ENCODE measurements at places on chromosomes 3 and 15. TPM values are rescaled to one million over a fixed set of nuclear protein-coding genes. Genes with fewer than 3 reads are reported as not detected.

DNA sequence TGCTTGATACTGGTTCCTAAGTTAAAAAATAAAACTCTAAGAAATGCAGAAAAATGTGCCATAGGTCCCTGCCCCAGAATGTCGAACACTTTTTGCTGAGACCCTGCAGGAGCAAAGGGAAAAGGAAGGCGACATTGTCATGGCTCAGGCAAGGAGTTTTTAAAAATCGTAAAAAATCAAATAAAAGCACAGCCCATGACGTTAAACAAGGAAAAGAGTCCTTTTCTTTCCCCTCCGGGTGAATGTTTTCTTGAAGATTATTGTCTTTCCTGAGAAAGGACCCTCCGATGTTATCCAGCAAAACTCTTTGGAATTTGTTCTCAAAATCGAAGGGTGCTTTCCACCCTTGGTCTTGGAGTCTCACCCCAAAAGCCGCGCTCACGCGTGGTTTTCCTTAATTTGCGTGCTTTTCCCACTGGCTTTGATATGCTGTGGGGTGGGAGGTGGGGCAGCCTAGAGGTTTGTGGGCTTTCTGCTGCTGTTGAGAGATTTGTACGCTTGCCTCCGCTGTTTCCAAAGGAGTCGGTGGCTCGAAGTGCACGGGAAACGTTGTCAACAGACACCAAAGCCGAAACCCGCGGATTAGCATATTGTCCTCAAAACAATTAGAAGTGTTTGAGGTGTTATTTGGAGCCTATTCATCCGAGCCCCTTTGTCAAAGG, 2.9 kb downstream of the SOX14 start:
- no peak for DNase-seq

DNA sequence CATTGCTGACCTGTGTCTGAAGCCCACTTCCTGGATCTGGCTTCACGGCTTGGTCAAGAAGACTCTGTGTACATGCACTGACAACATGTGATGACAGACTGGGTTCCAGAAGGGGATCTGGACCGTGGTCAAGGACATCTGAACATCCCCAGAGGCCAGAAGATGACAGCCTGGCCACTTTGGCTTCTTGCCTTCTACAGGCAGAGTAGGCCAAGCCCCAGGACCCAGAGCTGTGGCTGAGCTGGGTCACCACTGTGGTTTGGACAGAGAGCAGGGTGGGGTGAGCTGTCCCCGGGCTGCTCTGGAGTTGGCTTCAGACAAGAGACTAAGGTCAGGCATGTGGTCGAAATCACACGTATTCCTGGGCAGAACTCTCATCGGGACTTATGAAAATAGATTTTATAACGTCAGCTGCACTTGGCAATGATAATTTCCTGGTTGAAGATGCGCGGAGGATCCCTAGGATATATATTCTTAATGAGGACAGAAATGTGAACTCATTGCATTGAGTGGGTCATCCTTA, 114.1 kb upstream of the FRMD4B start:
- no peak for DNase-seq

GRCh38 chr3:131401978-131402377, 20.4 kb downstream of the NUDT16 start:
- DNase-seq: no peak

DNA sequence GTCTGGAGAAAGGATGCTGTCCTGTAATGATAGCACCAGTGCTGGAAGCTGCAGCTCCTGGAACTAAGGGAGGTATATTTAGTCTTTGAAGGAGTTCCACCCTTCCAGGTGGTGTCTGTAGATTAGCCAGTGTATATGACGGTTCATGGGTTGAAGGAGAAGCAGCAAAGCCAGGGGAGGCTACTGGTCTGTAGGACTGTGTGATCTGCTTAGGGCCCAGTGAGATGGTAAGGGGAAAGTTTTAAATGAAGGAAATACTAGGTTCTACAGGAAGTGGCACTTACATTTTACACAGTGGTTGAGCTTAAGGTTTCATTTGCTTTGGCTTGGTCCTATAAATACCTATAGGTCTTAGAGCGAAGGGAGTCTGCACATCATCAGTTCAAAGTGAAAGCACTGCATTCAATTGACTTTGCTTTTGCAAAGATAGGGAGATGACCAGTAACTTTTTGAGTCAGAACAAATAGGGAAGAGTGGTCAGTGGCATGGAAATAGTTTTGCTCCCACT, 5.6 kb downstream of the SLC25A38 start:
- no peak for DNase-seq

GRCh38 chr15:89662893-89663626, 7.8 kb upstream of the KIF7 start:
- peak; percentile 46 for DNase-seq

MYZAP gene
- 2.7 TPM for polyA plus RNA-seq

SLC6A20 gene
- polyA plus RNA-seq: 0.15 TPM

All from hindlimb muscle (tissue), 1 donor.